ENCODE measurements at places on chromosomes 16 and 17.

GRCh38 chr16:8720080-8720966 is 45.9 kb downstream of the ABAT start:
- DNase-seq, result no peak

DNA sequence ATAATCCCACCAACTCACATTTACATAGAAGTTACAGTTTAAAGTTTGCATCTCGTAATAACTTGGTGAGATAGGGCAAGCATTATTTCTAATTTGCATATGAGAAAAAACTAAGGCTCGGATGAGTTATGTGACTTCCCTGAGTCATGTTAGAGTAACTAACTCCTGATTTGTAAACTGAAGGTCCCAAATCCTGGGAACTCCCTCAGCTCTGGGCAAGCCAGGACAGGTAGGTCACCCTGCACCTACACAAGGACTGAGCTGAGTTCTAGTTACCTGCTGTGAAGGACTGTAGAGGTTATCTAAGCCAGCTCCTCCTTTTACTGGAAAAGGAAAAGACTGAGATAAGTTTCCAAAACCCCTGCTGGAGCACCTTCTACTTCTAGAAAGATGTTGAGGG is 92.1 kb upstream of the HLF start:
- DNase-seq, result no peak

- DNase-seq, result no peak
Measured at GRCh38 chr16:983044-984030, 1.8 kb downstream of the SOX8 start.

DNA sequence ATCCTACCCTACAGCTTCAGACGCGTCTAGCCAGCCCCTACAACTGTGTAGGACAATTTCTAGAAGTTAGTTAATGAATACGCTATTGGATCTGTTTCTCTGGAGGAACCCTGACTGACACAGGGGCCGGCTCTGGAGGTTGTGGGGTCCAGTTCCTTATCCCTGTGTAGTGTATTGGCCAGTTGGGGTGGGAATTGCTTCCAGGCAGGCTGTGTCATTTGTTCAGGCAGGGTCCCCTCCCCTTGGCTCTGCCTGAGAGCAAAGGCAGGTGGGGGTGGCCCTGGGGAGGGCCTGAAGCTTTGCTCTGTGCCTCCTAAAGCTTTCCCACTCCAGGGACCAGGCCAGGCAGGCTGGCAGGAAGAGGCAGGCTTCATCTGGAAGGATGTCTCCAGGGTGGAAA is 11.7 kb upstream of the CETP start:
- DNase-seq, result no peak

DNA sequence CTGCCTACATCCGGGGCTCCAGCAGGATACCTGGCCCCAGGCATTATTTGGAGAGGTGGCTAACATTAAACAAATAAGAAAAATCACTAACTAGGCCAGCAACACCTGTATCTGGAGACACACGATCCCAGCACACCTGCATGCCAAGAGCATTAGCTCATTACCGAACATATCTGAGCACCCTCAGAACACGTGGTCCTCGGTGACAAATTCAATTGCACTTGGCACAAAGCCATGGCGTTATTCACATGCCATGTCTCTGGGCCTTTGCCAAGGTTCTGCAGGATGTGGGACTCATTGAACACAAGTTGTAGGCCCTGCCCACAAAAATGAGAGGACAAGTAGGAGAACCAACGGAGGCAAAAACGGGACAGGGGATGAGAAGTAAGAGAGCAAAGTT is 552.3 kb downstream of the TOX3 start:
- DNase-seq, result no peak

DNA sequence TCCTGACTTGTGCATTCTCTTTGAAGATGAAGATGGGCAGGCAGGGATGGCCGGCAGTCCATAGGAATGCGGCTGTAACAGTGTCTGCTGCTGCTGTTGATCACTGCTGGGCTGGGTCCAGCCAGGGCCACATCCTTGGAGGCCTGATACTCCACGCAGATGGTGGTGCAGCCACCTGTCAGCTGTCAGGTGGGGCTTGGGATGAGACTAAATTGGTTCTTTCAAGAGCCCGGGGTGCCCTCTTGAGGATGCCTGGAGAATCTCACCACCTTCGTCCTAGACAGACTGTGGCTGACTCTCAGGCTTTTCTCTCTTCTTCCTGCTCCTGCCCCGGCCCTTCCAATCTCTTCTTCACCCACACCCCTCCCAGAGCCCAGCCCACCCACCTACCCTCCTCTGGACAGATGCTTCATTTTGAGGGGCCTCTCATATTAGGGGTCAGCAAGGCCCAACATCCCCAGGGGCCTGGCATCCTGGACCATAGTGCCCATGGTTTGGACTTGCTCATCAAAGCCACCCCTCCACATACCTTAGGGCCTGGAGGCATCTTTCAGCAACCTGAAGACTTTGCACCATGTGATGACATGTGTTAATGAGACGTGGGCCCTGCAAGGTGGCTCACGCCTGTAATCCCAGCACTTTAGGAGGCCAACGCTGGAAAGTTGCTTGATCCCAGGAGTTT is 19.1 kb downstream of the OSBPL7 start:
- peak; percentile 52 for DNase-seq

Data from CD4-positive, alpha-beta memory T cell (primary cell).